ENCODE measurements at places on chromosomes 12 and 14.

DNA sequence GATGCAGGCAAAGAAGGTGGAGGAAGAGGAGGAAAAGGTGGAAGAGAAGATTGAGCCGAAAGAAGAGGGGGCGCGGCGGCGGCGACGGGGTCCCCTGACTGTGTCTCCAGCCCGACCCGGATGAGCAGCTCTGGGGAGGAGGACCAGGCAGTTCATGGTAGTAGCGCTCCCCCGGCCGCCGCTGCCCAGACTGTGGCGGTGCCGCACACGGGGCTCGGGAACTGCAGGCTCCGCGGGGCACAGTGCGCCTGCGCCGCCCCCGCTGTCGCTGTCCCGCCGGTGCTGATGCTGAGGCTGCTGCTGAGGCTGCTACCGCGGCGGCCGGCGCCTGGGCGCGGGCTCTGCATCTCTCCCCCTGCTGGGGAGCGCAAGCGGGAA, at the start of gene KCNH5:
TSS of gene KCNH5 (minus strand) at position 225 of the 378 bp plus-strand sequence. CDS start 272 bp downstream, outside the sequence.
- no peak for DNase-seq

- DNase-seq = no peak
Observed at GRCh38 chr14:105336477-105337287, 22.1 kb downstream of the PACS2 start.

DNA sequence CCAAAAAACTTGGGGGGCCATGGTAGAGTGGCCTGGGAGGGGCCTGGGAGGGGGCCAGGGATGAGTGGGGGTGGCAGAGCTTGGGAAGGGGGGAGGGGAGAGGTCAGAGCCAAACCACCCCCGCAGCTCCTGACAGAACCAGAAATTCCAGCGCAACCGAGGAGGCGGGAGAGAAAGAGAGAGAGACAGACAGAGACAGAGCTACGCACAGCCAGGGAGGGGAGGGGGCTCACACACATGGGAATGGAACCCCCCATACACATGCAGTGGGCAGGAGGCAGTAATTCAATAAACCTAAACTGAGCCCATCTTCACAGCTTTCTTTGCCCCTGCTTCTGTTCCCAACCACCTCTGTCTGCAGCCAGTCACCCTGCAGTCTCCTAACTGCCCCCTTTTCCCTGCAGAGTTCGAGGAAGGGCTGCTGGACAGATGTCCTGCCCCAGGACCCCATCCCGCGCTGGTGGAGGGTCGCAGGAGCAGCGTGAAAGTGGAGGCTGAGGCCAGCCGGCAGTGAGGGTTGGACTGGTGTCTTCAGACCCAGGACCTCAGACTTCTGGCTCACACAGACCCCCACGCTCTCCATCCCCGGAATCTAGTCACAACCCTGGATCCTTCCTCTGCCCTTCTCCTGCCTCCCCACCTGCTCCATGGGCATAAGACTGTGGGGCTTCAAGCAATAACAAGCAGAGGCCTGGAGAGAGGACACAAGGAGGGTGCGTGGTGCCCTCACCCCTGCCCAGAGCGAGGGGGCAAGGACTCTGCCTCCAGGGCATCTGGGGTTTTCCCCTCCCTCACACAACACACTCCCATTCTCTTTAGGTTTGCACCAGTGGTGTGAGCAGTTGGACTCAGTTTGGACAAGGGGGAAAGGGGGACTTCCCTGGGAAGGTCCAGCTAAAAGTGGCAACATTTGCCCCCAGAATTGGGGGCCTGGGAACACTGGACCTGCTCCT, 5.6 kb downstream of the NAB2 start:
- no peak for DNase-seq

- peak; percentile 95 for DNase-seq
Observed at GRCh38 chr12:401235-402028, at the start of gene CCDC77. Gene CCDC77, plus strand, starts transcription at chr12:401644. Its CDS starts 7,740 bp downstream, at chr12:409384.

GRCh38 chr14:74917646-74918081, 5.4 kb downstream of the RPS6KL1 start:
- DNase-seq = no peak

DNA sequence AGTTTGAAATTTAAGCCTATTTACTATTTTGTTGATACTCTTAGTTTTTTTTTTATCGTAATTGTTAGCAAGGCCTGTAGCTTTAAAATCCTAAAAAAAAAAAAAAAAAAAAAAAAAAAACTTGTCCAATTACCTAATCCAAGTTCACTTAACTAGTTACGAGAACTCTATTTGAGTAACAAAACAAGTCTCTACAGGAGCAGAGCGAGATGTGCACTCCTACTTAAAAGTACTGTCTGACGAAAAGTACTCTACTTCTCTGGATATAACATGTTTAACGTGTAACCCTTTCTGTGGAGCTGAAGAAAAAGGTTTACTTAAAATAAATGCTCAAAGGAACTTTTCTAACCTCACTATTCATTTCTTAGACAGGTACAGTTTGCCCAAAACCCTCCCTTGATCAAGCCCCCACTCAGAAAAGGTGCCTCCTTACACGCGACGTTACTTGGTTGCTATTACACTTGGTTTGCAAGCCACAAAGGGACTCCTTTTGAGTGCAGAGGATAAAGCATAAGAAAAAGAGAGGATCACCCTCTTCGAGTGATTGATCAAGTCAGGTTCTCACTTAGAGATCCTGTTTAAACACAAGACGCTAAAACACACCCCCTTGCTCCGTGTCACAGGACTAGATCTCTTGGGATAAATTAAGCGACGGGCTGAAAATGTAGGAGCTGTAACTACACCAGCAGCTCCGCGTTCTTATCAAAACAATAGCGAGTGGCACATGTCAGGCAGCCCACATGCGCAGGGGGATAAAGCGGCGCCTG, 2.2 kb downstream of the BAZ1A start:
- DNase-seq = peak; percentile 21

DNA sequence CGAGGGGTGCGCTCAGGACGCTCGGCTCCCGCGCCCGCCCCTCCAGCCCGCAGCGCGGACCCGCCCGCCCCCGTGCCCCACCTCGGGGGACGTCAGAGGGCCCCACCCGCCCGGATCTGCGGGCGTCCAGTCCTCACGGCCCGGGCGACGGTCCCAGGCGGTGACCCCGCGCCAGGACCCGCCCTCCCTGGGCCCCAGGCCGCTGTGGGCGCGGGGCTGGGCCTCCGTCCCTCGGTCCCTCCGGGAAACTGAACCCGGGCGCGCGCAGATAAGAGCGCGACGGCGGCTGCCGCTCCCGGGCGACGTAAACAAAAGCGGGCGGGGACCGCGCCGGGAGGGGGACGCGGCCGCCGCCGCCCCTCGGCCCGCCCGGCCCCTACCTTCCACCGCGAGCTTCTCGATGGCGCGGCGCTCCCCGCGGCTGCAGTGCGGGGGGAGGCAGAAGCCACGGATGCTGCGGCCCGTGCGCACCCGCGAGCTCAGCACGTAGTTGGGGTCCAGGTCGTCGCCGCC, 1.1 kb downstream of the CKB start:
- no peak for DNase-seq

- no peak for DNase-seq
Observed at GRCh38 chr12:130216031-130216430, 53.8 kb downstream of the FZD10 start.

DNA sequence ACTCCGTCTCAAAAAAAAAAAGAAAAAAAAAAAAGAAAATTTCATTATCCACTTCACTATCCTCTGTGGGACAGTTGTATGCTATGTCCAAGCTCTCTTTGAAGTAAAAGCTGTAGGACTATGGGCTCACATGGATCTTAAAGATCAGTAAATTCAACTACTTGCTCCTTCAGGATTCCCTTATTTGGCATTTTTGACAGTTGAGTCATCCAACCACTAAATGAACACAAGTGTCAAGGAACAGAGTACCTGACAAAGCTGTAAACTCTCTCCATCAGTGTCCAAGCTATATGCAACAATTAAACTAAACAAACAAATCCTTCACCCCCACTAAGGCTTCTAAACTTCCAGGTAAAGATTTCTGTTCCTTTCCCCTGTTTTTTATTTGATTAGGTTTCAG, 177.0 kb downstream of the CEP128 start:
- no peak for DNase-seq

DNA sequence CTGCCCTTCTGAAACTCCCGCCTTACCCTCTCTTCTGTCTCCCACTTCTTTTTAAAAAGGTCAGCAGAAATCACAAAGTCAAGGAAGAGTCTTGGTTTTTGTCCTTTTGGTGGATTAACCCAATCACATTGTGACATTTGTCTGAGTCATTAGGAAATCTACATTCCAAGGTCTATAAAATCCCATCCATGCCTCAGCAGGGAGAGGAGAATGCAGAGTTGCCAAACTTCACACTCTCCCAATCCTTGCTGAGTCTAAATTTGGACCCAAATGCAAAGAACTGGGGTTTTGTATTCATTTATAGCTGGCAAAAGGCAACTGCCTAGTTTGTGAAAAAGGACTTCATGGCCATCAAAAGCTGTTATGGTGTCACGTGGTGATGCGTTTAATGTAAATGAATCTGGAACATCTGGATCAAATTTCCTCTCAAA, 67.9 kb downstream of the TMEM30B start:
- DNase-seq = no peak

DNA sequence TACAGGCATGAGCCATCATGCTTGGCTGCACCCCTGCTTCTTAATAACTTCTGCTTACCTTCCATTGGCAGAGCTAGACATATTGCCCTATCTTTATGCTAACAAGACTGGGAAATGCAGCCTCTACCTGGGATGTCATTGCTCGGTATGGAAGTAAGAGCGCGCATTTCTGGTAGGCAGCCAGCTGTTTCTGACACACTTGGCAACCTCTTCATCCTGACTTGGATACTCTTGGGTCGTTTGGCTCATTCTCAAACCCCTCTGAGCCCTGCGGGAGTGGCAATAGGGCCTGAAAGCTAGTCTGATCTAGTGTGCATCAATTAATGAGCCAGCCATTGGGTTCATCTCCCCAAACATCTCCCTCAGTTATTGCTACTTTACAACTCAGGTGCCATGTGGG, 5.4 kb upstream of the PLBD1 start:
- DNase-seq = no peak

GRCh38 chr12:117124421-117125271, 25.4 kb upstream of the TESC start:
- DNase-seq = no peak

- DNase-seq = no peak
Observed at GRCh38 chr14:69685218-69685616, 73.8 kb downstream of the SUSD6 start.

DNA sequence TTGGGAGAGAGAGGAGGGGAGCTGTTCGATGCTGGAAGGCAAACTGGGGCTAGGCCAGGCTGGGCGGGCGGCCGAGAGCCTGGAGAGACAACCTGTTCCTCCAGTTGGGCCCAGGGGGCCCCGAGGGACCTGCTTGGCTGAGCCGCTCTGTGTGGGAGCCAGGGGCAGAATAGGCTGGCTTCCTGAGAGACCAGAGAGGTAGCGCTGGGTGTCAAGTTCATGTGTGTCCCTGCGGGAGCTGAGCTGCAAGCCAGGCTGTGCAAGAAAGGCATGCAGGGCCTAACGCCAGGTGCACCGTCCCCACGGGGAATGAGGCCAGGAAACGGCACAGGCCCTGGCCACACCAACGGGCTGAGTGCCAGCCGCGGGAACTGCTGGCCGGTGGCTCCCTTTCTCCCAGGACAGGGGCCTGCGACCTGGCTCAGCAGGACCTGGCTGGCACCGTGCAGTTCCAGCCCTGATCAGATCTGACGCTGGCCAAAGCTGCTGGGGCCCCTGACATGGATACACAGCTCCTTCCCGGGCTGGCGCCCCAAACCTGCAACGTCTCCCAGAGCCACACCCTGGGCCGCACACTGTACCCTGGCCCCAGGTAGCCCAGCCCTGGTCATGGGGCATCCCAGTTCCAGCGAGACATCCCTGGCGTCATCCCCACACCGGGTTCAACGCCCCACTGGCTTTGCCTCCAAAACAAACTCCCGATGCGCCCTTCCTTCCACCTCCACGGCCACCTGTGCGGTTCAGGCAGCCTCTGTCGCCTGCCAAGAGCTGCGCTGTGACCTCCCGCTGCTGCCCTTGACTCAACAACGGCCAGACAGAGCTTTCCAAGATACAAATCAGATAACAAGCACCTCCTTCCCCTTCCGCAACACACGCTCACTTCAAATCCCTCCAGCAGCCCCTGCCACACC, 65.0 kb downstream of the RFLNA start:
- no peak for DNase-seq

- DNase-seq = no peak
Observed at GRCh38 chr12:27347779-27348178, 15.1 kb downstream of the BMAL2 start.

GRCh38 chr14:96038920-96039632, at the start of gene C14orf132:
Gene C14orf132, plus strand, starts transcription at chr14:96039362. Its CDS starts 139 bp downstream, at chr14:96039501.
- DNase-seq = peak; percentile 23

DNA sequence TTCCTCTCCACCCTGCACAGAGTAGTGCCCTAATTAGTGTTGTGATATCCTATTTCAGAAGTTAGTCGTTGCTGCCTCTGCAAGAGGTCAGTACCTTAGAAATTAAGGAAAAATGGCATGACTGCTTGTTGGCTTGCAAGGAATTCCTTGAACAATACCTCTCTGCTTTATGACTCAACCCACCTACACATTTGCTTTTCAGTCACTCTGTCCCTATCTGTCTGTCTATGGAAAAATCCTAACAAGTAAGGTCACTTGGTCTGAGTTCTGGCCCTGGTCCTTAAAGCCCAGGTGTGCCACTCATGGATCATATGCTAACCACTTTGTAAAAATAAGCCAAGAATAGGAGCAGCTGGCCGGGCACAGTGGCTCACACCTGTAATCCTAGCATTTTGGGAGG, 116.4 kb upstream of the ATF1 start:
- DNase-seq = no peak

GRCh38 chr14:92895352-92895878, 27.5 kb upstream of the CHGA start:
- no peak for DNase-seq

DNA sequence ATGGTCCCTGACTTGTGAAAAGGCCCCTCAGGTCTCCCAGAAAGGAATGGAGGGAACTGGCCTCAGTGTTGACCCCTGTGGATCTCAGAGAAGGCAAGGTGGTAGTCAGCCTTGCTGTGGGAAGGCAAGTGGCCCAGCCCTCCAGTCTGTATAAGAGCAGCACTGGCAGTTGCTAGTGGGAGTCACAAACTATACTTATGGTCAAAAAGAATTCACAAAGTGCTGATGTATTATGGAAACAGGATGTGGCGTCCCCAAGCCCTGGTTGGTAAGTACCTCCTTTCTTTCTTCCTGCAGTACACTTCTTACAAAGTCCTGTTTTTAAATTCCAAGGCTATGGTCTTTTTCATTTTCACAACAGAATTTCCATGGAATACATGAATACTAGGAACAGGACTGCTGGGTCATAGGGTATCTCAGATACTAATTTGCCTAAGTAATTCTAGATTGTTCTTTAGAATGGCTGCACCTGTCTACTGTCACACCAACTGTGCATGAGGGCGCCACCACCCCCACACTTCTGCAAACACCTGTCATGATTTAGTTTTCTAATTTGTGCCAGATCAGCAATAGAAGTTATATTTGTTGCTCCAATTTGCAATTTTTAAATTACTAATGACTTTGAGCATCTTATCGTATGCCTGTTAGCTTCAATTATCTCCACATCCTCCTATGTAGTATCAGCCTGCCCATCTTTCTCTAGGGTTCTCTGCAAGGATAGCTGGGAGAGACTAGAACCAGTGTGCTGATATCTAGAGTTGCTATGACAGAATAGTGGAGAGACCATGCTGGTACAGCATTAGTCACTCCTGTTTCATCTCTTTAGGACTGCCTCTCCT, 40.7 kb upstream of the TMEM263 start:
- no peak for DNase-seq

GRCh38 chr14:83478741-83479140, 1945.1 kb upstream of the SEL1L start:
- DNase-seq = no peak

- no peak for DNase-seq
Observed at GRCh38 chr14:98144964-98145363, 1127.0 kb downstream of the BCL11B start.

GRCh38 chr12:99157946-99158345, 489.6 kb upstream of the GARIN6 start:
- no peak for DNase-seq

Measured in suppressor macrophage (primary cell).